ENCODE measurements at places on chromosomes 5 and 9.

GRCh38 chr5:123651234-123651633, 139.3 kb downstream of the CSNK1G3 start:
- no peak for DNase-seq

DNA sequence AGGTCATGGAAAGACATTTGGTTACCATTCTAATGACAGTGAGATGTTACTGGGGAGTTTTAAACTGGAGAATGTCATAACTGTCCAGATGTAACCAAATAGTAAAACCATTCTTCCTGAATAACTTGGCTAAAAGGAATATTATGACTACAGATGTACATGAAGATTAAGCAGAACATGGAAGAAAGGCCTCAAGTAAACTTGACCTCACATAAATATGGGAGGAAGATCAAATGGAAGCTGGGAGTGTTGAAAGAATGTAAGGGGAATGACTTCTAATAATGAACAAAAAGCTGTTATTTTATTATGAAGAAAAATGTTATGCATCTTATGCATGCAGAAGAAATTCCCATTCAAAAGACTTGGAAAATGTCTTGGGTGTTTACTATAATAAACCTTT, 107.7 kb upstream of the CDKN2B start:
- no peak for DNase-seq

- no peak for DNase-seq
These were observed 644.2 kb upstream of the CDH9 start for GRCh38 chr5:27682600-27682999.

DNA sequence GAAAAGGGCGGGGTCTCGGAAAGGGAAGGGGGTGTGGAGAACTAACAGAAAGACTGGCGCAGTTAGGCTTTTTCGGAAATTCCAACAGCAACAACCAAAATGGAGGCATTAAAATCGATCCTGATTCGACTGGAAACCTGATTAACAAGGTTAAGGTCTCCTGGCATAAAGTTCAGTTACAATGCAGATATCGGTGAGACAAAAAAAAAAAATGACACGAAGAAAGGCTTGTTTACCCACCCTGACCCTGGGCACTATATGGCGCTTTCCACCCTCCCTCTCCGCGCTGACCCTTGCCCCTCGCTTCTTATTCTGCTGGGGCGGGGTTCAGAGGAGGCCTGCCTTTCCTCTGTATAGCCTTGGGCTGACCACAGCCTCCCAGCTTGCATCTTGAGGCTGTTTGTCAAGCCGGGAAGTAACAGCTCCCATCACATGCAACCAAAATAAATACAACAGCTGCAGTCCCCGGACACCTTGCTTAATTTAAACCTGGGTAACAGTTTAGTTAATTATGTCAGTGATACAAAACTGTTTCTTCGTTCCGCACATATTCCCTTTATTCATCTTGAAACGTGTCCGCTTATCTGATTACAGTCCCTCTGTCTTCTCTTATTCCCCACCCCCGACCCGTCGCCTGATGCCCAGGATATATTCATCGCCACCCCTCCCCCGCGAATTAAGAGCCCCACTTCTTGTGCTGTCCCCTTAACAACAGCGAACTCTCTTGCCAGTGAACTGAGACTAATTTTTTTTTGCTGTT, 795 bp upstream of the PJA2 start:
- peak; percentile 60 for DNase-seq

DNA sequence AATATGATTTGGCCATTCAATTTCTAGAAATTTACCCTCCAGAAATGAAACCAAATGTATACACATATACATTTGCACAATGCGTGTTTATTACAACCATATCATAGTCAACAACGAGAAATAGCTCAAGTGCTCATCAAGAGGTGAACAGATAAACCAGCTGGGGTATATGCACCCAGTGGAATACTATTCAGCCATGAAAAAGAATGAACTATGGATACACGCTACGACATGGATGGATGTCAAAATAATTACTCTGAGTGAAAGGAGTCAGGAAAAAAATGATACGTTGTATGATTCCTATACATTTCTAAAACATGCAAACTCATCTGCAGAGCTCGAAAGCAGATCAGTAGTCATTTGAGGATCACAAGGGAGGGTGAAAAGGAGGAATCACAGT, 441.5 kb upstream of the ADAMTS16 start:
- no peak for DNase-seq

GRCh38 chr5:36624277-36624676, 17.9 kb downstream of the SLC1A3 start:
- no peak for DNase-seq

- no peak for DNase-seq
These were observed 999.3 kb downstream of the NR2F1-AS1 start for GRCh38 chr5:92581690-92582089.

DNA sequence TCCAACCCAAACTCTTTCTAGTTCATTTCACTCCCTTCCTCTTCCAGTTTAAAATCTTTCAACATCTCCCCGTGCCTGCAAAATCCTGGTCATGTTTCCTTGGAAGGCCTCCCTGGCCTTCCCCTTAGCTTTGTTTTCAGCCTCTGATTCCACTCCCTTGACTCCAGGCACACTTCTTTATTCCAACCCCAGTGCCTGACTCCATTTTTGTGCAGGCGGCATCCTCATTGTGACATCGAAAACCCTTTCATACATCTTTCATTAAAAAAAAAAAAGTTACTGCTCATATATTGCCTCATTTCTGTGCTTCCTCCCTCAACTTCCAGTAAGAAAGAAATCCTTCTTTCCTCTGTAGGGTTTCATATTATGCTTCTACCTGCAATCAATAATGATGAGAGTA, 7.1 kb upstream of the TNFSF8 start:
- DNase-seq, result no peak

DNA sequence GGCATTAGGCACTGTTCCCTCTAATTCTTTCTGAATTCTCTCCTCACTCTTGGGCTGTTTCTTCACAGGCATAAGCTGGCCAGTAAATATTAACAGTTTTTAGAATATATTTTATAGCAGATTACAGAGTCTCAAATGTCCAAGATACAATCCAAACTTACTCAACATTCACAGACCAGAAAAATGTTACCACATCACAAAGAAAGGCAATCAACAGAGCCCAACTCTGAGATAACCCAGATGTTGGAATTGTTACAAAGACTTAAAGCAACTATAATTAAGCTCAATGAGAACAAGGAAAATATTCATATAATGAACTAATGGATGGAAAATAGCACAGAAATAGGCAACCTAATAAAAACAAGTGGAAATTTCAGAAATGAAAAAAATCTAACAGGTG, 401.1 kb upstream of the RGMB start:
- DNase-seq, result no peak

- DNase-seq, result no peak
These were observed 17.5 kb upstream of the TOMM5 start for GRCh38 chr9:37609735-37610397.

GRCh38 chr5:121285801-121286521, 565.7 kb upstream of the FTMT start:
- DNase-seq, result no peak

GRCh38 chr5:180343110-180343830, 9.9 kb downstream of the GFPT2 start:
- DNase-seq, result peak; percentile 60

DNA sequence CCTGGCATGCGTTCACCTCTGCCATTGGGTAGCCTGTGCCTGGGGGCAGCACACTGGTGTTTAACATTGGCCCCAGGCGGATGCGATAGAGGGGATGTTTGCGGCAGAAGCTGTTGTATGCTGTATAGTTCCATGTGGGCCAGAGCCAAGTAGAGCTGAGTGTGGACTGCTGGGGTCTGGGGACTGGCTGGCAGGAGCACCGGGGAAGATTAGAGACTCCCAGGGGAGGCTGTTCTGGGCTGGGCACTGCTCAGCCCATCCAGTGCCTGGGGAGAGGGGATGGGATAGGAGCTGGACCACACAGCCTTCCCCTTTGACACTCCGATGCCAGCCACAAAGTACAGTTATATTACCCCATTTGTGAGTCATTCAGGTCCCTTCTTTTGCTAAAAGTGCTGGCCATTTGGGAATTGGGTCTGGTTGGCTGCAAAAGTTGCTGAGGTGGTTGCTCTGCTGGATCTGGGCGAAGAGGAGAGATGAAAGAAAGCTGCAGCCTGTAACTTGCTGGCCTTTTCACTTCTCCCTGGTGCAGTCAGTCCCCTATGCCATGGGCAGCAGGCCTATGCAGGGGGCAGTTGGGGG, 73.8 kb downstream of the RGS3 start:
- no peak for DNase-seq

All from iPS-NIHi11 (cell line).